G401 (cell line): ENCODE measurements at places on chromosomes 11 and 22. TPM values are rescaled to one million over a fixed set of nuclear protein-coding genes. Genes with fewer than 3 reads are reported as not detected.
A peak's percentile ranks its signal among the peaks of the same experiment; 100 is the strongest.

SF1 gene
- 114 and 170 TPM in 2 replicates for total RNA-seq

ZC3H12C gene
- 0.03 and 0.18 TPM in 2 replicates for total RNA-seq

TUBA8 gene
- total RNA-seq: 0.49 TPM in 1 of 2 replicates, not detected in the other

DNA sequence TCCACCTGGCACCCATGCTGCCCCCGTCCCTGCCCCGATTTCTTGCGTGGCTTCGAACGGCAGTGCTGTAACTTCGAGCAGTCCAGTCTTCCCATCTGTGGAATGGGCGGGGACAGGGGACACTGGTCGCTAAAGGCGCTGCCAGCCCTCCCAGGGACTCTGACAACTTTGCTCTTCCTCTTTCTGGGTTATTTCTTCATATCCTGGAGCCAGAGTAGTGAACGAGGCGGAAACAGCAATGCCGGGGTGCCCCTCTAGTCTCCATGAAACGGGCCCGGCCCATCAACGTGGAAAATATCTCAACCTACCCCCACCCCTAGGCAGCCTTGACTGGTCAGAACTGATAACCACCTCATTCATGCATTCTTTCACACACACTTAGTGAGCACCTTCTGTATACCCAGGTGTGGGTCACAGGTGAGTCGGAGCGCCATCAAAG is 42.8 kb downstream of the TRIOBP start:
- DNase-seq: no peak

GRCh38 chr22:30655532-30655931 is 12.1 kb downstream of the DUSP18 start:
- no peak for DNase-seq

DNA sequence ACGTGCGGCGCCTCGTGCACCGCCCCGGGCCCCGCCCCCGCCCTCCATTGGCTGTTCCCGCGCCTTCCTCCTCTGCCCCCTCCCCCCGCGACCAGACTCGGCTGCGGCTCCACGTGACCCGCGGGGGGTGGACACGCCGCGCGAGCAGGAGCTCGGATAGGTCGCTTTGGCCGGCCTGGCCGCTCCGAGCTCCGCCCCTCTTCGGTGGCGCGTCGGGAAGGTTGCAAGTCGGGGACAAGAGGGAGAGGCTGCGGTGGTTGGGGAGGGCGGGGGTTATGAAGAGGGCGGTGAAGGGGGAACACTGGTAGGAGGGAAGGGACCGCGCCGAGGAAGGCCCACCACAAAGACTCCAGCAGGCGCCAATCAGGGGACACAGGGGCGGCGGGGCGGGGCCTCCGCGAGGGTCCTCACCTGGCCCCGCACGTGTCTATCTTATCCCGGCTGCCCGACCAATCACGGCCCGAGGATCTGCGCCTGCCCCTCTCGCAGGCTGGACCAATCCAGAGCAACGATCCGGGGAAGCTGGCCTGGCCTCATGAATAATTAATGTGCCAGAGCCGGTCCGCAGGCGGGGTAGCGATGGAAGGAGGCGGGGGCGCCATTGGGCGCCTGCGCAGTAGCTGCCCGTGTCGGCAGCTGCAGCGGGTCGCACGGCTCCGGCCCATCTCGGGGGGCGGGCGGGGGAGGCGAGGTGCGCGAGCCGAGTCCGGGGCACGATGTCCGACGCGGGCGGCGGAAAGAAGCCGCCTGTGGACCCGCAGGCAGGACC is at the start of gene TEF:
Gene TEF, plus strand, starts transcription at position 614 of the 769 bp plus-strand sequence. Its CDS starts 103 bp downstream, at position 717.
- peak; percentile 99 for DNase-seq

GRCh38 chr11:16191212-16191867 is 165.0 kb downstream of the SOX6 start:
- DNase-seq: no peak

- DNase-seq: peak; percentile 48
Measured at GRCh38 chr11:31649129-31649966, 139.8 kb downstream of the ELP4 start.

DNA sequence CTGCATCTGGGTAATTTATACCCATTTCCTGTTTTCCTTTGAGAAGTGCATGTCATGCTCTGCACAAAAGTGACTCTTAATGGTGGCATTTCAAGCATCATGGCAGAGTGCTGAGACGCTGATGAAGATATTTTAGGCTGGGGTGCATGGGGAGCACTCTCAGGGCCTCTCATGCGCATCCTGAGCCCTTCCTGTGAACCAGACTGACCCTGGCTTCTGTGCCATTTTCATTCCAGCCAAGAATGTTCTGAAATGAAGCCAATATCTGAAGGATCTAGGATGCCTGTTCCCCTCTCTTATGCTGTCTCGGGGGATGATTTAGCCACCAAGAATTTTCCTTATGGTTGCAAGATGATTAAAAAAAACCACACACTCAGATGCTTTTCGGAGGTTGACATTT is 61.5 kb downstream of the MIAT start:
- no peak for DNase-seq
